ENCODE measurements at places on chromosomes 4 and X.

GRCh38 chr4:119049342-119049741 lies 86.3 kb upstream of the MYOZ2 start:
- no peaks in the 10 kb centered on the region for H3K27me3 ChIP-seq
- no peak overlapping the region for H3K4me3 ChIP-seq
- DNase-seq, result no peak

DNA sequence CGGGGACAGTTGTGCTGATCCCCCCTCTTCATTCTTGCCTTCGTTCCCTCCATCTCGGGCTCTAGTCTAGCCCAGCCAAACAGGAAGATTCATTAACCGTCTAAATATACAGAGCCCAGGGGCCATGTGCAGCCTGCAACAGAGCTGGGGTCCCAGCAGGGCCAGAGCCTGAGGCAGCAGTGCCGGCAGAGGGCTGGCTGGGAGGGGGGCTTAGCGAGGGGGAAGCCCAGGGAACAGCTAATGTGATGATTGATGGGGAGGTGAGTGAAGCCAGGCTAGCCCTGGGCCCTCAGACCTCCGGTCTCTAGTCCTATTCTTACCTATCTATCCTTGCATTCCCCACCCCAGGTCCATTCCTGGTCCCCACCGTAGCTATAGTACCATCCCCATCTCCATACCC lies 22.3 kb downstream of the EFNB1 start:
- H3K4me1 ChIP-seq, result no peaks in the 10 kb centered on the region
- no peaks in the 10 kb centered on the region for H3K27me3 ChIP-seq
- H3K4me3 ChIP-seq, result no peak overlapping the region
- no peaks in the 10 kb centered on the region for H3K36me3 ChIP-seq

DNA sequence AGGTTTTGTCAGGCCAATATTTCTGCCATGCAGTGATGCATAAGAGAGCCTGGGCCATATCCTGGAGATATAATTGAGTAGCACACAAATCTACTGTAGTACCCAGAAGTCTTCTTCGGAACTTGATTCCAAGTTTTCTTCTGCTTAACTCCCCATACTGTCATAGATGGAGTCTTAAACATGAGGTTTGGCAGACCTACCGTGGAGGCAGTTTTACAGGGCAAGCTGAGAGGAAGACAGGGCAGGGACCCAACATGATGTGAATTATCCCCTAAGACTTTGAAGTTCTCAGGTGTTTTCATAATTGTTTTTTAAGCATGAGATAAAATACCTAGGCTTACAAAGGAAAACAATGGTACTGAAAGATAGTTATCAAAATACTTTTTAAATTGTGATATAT lies 18.2 kb downstream of the NHSL2 start:
- no peak for DNase-seq
- H3K36me3 ChIP-seq, result no peaks in the 10 kb centered on the region
- no peaks in the 10 kb centered on the region for H3K4me1 ChIP-seq
- no peaks in the 10 kb centered on the region for H3K27me3 ChIP-seq

DNA sequence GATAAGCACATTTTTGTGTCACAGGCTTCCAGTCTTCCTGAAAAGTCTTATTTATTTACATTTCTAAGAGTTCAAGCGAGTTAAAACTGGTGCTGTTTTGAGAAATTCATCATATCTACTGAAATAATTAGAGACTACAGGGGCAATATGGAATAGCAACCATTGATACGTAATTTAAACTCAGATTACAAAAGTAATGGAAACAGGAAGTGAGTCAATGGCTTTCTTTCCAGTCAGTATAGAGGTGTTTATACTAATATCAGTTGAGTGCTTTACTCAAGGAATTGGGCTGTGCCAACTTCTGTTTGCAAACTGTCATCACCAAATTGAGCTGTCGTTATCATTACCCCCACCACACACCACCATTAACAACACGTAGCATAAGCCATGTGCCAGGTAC lies 222.7 kb downstream of the COL25A1 start:
- H3K27ac ChIP-seq, result no peak overlapping the region
- no peaks in the 10 kb centered on the region for H3K36me3 ChIP-seq
- H3K27me3 ChIP-seq, result no peaks in the 10 kb centered on the region
- no peaks in the 10 kb centered on the region for H3K4me1 ChIP-seq
- no peak for DNase-seq

DNA sequence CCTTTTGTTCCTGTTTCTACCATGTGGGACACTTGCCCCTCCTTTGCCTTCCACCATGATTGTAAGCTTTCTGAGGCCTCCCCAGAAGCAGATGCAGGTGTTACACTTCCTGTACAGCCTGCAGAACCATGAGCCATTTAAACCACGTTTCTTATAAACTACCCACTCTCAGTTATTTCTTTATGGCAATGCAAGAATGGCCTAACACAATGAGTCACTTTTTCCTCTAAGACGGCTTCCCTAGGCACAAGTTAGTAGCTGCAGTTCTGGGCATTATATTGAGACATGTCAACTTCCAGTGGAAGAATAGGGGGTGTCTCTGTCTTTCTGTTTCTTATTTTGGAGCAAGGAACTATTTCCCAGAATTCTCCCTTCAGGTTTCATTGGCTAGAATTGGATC lies 32.9 kb upstream of the DIPK2B start:
- no peaks in the 10 kb centered on the region for H3K36me3 ChIP-seq
- H3K27ac ChIP-seq, result no peak overlapping the region
- no peak overlapping the region for H3K4me3 ChIP-seq
- H3K27me3 ChIP-seq, result no peaks in the 10 kb centered on the region

- no peak for DNase-seq
- H3K27me3 ChIP-seq, result no peaks in the 10 kb centered on the region
- no peaks in the 10 kb centered on the region for H3K36me3 ChIP-seq
- H3K4me1 ChIP-seq, result no peaks in the 10 kb centered on the region
- no peak overlapping the region for H3K4me3 ChIP-seq
- no peak overlapping the region for H3K27ac ChIP-seq
These were observed 210.7 kb upstream of the LDB2 start for GRCh38 chr4:17109126-17109525.

GRCh38 chr4:7327341-7327885 lies 107.3 kb downstream of the PSAPL1 start:
- no peak for DNase-seq
- H3K36me3 ChIP-seq, result no peaks in the 10 kb centered on the region
- no peak overlapping the region for H3K4me3 ChIP-seq
- H3K27me3 ChIP-seq, result no peaks in the 10 kb centered on the region

DNA sequence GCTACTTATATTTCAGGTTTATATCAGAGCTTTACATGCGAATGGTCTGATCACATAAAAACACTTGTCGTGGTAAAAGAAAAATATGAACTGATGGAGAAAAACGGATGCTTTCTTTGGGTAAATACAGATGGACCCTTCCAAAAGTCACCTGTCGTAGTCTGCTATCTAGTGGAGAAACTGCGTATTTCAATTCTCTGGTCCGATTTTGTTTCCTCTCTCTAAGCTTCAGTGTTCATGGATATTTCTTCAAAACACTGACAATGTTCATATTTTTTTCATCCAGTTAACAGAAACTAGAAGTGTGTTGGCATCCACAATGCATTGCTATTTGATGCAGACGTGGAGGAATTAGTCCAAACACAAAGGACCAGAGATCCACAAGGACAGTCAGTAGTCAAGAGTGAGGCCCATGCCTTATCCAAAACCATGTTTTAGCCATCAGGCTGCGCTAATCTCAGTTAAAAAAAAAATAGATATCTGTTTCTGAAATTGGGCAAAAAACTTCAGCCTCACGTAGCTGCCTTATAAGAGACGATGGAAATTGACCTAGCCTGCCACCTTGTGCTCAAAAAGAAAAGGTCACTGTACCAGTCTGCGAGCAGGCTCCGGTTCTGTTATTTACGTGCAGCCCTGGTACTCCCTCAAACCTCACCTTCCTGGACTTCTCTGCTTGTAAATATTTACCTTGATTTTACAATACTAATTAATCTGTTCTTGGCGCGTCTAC lies 16.0 kb downstream of the MEPE start:
- no peaks in the 10 kb centered on the region for H3K36me3 ChIP-seq
- H3K4me1 ChIP-seq, result no peaks in the 10 kb centered on the region
- H3K27me3 ChIP-seq, result no peaks in the 10 kb centered on the region
- no peak for DNase-seq

- no peaks in the 10 kb centered on the region for H3K27me3 ChIP-seq
- no peak overlapping the region for H3K27ac ChIP-seq
- H3K4me3 ChIP-seq, result no peak overlapping the region
These were observed 30.3 kb downstream of the AREG start for GRCh38 chr4:74475091-74475800.

DNA sequence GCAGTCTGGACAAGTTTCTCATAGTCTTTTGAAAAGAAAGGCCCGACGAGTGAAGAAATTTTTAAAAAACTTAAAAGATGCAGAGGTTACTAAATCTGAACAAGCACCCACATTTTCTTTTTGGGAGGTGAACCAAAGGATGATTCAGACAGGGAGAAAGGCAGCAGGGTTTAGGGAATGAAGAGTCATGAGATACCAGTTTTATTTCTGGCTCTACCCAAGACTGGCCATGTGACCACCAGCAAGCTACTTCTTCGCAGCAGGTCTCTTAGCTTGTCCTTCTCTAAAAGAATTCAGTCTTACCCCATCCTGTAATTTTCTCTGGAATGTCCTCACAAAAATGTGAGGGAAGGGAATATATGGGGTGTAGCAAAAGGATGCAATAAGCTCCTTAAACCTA lies 37.6 kb downstream of the AMOT start:
- DNase-seq, result no peak
- H3K27ac ChIP-seq, result no peak overlapping the region
- H3K4me1 ChIP-seq, result no peaks in the 10 kb centered on the region

DNA sequence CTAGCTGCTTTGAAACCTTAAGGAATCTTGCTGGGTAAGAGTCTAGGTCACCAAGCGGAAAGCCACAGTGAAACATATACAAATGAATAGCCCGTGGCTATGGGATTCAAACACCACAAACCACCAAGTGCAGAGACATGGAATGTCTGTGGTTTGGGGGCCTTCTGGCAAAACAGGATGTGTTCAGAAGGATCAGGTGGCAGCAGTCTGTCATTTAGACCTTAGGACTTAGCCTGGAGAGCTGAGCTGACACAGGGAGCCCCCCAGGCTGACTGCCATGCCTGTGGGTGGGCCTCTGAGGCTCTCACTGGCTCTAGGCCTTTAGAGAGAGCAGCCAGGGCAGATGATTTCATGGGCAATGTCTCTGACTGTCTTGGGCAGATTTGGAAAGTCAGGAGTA lies 225.6 kb downstream of the FBXW7 start:
- H3K4me3 ChIP-seq, result no peak overlapping the region
- no peaks in the 10 kb centered on the region for H3K4me1 ChIP-seq
- no peak for DNase-seq
- no peaks in the 10 kb centered on the region for H3K36me3 ChIP-seq
- H3K27me3 ChIP-seq, result no peaks in the 10 kb centered on the region

DNA sequence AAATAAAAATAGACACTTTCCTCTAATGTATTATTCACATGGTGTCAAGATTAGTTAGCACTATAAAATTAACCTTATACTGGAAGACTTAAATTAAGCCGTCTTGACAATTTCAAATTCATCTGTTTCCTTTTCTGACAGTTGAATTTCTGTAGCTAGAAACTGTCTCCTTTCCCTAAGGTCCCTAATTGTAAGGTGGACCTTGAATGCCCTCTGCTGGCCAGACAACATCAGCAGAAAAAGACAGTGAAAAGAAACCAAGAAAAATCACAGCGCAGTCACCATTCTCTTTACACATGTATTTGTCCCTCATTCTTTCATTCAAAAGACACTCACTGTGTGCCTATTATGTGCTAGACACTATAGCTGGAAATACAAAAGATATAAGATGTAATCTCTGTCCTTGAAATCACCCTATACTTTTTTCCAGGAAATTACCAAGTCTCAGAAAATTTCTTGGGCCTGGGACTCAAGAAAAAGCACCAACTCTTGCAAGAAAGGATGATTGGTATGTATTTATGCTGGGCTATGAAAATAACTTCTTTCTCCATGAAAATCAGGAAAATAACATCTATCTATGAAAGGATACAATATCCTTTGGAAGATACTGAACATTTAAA lies 32.7 kb upstream of the AMBN start:
- no peak for DNase-seq
- no peaks in the 10 kb centered on the region for H3K36me3 ChIP-seq
- H3K4me3 ChIP-seq, result no peak overlapping the region
- H3K27ac ChIP-seq, result no peak overlapping the region
- H3K27me3 ChIP-seq, result no peaks in the 10 kb centered on the region

GRCh38 chr4:144399927-144400326 lies 246.0 kb upstream of the HHIP start:
- H3K4me1 ChIP-seq, result no peaks in the 10 kb centered on the region
- no peaks in the 10 kb centered on the region for H3K36me3 ChIP-seq
- no peak overlapping the region for H3K27ac ChIP-seq
- DNase-seq, result no peak
- no peaks in the 10 kb centered on the region for H3K27me3 ChIP-seq

GRCh38 chrX:129646566-129647417 lies 8.0 kb downstream of the APLN start:
- DNase-seq, result no peak
- H3K27me3 ChIP-seq, result no peaks in the 10 kb centered on the region
- no peak overlapping the region for H3K27ac ChIP-seq
- no peak overlapping the region for H3K4me3 ChIP-seq
- no peaks in the 10 kb centered on the region for H3K36me3 ChIP-seq
- H3K4me1 ChIP-seq, result no peaks in the 10 kb centered on the region

GRCh38 chr4:16684097-16684496 lies 214.3 kb downstream of the LDB2 start:
- no peaks in the 10 kb centered on the region for H3K27me3 ChIP-seq
- no peak overlapping the region for H3K27ac ChIP-seq
- DNase-seq, result no peak
- H3K4me1 ChIP-seq, result no peaks in the 10 kb centered on the region
